CD4-positive, alpha-beta memory T cell (primary cell): ENCODE measurements at places on chromosomes 12 and 14. TPM values are rescaled to one million over a fixed set of nuclear protein-coding genes. Genes with fewer than 3 reads are reported as not detected.

DNA sequence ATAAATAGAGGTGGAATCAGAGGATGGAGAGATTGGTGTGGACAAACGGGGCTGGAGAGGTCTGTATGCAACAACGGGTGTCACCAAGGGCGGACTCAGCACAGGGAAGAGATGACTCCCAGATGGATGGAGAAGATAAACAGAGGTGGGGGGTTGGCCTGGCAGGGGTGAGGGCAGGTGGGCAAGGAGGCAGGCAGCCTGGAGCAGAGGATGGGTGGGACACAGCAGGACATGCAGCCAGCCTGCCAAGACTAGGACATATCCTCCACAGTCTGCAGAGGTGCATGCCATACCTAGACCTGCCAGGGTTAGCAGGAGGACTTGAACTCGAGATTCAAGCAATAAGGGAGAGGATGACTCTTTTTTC, 56.2 kb downstream of the TTC7B start:
- DNase-seq = no peak
- H3K4me1 ChIP-seq = peaks cover 18% of the 10 kb centered on the region
- no peaks in the 10 kb centered on the region for H3K27me3 ChIP-seq
- no peak overlapping the region for H3K27ac ChIP-seq
- no peak overlapping the region for H3K4me3 ChIP-seq

DNA sequence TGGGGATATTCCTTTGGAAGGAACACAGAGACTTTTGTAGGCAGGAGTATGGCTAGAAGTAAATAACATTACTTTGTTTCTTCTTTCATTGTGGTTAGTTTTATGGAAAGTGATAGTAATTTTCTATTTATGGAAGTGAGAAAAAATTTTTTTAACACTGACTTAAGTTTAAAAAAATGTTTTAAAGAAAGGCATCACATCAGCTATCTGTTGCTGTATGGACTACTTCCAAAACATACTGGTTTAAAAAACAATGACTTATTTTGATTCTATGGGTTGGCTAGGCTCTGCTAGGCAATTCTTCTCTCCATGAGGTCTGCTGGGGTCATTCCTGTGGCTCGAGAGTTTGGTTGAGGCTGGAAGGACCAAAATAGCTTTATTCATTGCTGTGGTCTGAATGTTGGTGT, 31.7 kb upstream of the SLC38A2 start:
- H3K27me3 ChIP-seq = no peaks in the 10 kb centered on the region
- no peak overlapping the region for H3K4me3 ChIP-seq
- H3K4me1 ChIP-seq = peaks cover 17% of the 10 kb centered on the region

DNA sequence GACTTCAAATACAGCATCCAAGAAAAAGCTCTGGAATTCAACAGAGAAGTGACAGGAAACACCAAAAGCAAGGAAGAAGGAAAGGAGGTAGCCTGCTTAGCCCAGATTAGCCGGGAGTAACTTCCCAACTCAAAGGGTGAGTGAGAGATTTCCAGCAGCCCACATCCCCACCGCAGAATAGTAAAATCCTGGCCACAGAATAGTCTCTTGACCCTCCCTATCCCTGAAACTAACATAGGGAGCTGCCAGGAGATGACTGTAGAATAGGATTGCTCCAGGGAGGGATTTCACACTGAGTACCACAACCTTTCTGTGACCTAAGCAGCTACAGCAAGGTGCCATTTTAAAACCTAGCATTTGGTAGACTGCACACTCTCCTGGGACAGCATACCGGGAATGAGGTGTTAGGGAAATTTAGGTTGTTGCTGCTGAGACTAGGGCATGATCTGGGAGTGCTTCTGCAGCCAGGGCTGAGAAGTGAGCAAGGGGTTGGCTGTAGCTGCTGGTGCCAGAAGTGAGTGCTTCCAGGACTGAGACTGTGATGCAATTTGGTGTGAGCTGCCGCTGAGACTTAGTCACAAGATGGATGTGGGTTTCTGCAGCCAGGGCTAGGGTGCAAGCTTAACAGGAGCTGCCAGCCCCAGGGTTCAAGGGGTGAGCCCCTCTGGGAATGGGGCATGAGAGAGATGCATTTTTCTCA, 66.0 kb downstream of the TMTC3 start:
- no peaks in the 10 kb centered on the region for H3K27me3 ChIP-seq
- DNase-seq = no peak
- no peak overlapping the region for H3K27ac ChIP-seq
- no peaks in the 10 kb centered on the region for H3K36me3 ChIP-seq
- H3K4me1 ChIP-seq = no peaks in the 10 kb centered on the region

GRCh38 chr14:61285364-61285763, 4.2 kb upstream of the TMEM30B start:
- H3K4me3 ChIP-seq = no peak overlapping the region

GRCh38 chr14:68033336-68033932, 213.9 kb downstream of the RAD51B start:
- H3K4me1 ChIP-seq = no peaks in the 10 kb centered on the region
- no peak overlapping the region for H3K4me3 ChIP-seq
- H3K27me3 ChIP-seq = no peaks in the 10 kb centered on the region
- H3K36me3 ChIP-seq = no peaks in the 10 kb centered on the region

Gene DACT1
- 8.0 TPM for polyA plus RNA-seq

Gene BIN2
- polyA plus RNA-seq = 183 TPM

- no peaks in the 10 kb centered on the region for H3K27me3 ChIP-seq
- H3K4me1 ChIP-seq = no peaks in the 10 kb centered on the region
- H3K4me3 ChIP-seq = no peak overlapping the region
- H3K27ac ChIP-seq = no peak overlapping the region
Observed at GRCh38 chr14:45145214-45145613, 9.5 kb downstream of the FANCM start.

DNA sequence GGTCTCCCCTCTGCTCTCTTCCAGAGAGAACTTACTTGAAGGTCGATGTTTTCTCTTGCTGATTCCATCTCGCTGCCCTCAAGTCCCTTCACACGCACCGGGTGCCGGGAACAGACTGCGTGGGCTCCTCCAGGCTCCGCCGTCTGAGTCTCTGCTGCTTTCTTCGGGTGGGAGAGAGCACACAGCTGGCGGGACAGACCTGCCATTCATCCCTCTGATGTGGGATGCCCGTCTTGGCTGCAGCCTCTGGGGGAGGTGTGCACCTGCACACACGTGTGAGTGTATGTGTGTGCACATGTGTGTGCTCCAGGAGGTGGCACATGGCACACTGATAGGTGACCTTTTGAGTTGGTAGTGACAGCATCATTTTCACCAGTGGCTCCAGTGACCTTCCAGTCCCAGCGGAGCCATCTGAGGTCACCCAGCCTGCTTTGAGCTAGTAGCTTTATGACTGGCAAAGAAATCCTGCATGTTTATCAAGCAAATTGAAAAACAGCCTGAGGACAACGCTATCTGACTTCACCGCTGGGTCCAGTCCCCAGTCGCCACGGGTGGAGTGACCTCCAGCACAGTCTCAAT, at the start of gene NINJ2:
Gene NINJ2 (minus strand): TSS at position 153 of the 579 bp plus-strand sequence. CDS start 85 bp downstream, at position 68.
- H3K4me3 ChIP-seq = no peak within 1 kb of the TSS
- no peak for DNase-seq
- peak within 1 kb of the TSS; percentile 49 for H3K27ac ChIP-seq
- no peaks in the 10 kb centered on the region for H3K36me3 ChIP-seq
- no peaks in the 10 kb centered on the region for H3K27me3 ChIP-seq

- DNase-seq = no peak
- H3K4me1 ChIP-seq = no peaks in the 10 kb centered on the region
- no peak overlapping the region for H3K4me3 ChIP-seq
Observed at GRCh38 chr14:81567302-81567701, 33.6 kb upstream of the SEL1L start.

DNA sequence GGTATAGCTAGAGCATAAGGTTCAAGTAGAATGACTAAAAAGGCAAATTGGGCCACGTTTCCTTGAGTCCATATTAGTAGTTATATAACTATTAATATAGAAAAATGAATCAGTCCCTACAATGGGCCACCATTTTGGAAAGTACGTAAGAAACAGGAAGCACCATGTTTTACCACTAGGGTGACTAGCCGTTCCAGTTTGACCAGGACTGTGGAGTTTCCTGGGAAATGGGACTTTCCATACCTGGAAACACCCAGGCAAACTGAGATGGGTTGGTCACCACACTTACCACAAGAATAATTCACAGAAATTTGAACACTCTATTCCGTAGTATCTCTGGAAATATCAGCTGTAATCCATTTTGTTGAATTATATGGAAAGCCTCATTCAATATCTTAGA, 2.1 kb upstream of the MAGOHB start:
- H3K4me3 ChIP-seq = no peak overlapping the region
- no peak overlapping the region for H3K27ac ChIP-seq
- no peaks in the 10 kb centered on the region for H3K36me3 ChIP-seq
- peaks cover 22% of the 10 kb centered on the region for H3K4me1 ChIP-seq
- no peaks in the 10 kb centered on the region for H3K27me3 ChIP-seq

Gene GEMIN2
- 15.0 TPM for polyA plus RNA-seq

- H3K36me3 ChIP-seq = no peaks in the 10 kb centered on the region
- no peak overlapping the region for H3K27ac ChIP-seq
- H3K4me1 ChIP-seq = no peaks in the 10 kb centered on the region
- H3K27me3 ChIP-seq = no peaks in the 10 kb centered on the region
Observed at GRCh38 chr14:33229269-33229929, 290.7 kb downstream of the NPAS3 start.

- DNase-seq = no peak
- no peaks in the 10 kb centered on the region for H3K36me3 ChIP-seq
- H3K27ac ChIP-seq = no peak overlapping the region
- H3K4me1 ChIP-seq = peaks cover 12% of the 10 kb centered on the region
Observed at GRCh38 chr12:50351120-50352043, 45.0 kb downstream of the FAM186A start.

Gene C12orf56
- not detected for polyA plus RNA-seq

GRCh38 chr12:121314431-121314830, 17.9 kb upstream of the CAMKK2 start:
- peaks cover 8% of the 10 kb centered on the region for H3K4me1 ChIP-seq
- DNase-seq = no peak
- H3K4me3 ChIP-seq = no peak overlapping the region

Gene FAM181A
- not detected for polyA plus RNA-seq
